Esophagus mucosa (tissue), 1 donor: ENCODE measurements at places on chromosomes 2 and 18. TPM values are rescaled to one million over a fixed set of nuclear protein-coding genes. Genes with fewer than 3 reads are reported as not detected.

DNA sequence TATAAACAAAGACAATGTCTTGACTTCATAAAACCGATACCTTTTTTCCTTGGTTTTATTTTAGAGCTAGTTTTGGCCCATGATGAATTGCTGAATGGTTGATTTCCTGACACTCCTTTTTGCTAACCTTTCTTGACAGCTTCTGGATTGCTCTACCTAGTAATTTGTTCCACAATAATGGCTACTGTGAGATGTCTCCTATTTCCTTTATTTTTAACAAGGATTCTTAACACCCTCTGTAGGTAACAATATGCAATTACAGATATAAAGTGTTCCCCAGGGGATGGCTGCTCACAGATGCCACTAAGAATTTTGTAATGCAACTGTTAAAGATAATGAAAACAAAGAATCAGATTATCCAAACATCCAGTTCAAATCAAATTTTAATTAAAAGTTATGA lies 100.8 kb upstream of the ATP5MC3 start:
- peak; percentile 52 for ATAC-seq

The SERPINB3 gene
- total RNA-seq = 879 TPM

The DOK6 gene
- 0.04 TPM for total RNA-seq

GRCh38 chr2:233285921-233286320 lies 21.7 kb upstream of the SAG start:
- no peak for ATAC-seq

The PLB1 gene
- total RNA-seq = 1.6 TPM

DNA sequence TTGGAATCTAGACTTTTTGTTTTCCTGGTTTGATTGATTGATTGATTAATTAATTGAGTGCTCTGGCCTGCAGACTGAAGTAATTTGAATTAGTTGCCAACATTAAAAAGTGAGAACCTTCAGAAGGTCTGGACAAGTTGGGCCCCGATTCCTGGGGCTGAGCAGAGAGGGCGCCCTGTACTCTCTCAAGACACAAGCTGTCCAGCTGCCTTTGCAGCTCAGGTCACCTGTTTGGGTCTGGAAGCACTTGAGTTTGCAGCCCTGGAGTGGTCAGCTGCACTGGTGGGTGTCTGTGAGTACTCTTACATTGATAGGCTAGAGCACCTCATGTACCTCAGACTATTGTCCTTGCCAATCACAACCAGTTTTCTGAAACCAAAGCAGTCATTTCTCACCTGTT lies 22.7 kb upstream of the CELF4 start:
- ATAC-seq = no peak

DNA sequence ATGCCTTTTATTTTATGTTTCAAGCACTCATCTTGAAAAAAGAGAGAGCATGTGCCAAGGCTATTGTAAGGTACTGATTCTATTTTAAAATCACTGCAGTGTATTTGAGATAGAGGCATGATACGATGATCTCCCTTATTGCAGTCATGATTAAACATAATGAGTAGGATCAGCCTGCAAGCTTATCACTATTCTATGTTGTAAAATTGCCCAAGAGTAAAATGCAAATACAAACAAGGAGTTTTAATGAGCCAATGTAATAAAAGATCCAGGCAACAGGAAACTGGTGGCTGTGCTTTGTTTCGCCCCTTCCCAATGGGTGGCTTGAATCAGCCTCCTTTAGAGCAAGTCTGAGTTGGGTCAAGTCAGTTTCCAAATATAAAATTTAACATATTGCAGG lies 116.4 kb upstream of the RBMS1 start:
- ATAC-seq = no peak

The CCDC74A gene
- 1.4 TPM for total RNA-seq

DNA sequence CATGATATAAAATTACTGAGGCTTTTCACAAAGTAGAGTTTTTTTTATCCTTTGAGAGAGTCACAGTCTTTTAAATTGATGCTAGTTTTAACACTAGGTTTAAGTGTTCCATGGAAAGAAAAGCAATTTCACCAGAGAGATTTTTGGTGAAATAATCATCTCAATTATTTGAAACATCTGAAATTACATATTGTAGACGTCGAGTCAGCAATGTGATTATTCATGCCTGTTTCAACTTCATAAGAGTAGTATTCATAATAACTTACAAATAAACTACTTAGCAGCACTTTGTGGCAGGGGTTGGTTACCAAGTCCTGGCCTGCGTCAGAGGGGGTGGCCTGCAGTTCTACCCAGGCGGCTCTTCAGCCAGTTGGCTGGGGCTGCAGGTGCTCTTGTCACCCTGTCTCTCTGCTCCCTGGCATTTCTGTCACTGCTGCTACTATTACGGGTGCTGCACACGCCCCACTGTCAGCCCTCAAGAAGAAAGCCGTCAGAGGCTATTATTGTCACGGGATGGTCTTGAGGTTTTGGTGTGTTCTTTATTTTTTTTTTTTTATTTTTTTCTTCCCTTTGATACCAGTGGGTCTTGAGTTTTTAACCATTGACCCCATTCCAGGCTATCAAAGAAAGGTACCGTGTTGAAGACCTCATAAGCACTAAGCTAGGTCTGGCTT lies 50.4 kb downstream of the MALT1 start:
- no peak for ATAC-seq

The IL1R1 gene
- total RNA-seq = 19.1 TPM

DNA sequence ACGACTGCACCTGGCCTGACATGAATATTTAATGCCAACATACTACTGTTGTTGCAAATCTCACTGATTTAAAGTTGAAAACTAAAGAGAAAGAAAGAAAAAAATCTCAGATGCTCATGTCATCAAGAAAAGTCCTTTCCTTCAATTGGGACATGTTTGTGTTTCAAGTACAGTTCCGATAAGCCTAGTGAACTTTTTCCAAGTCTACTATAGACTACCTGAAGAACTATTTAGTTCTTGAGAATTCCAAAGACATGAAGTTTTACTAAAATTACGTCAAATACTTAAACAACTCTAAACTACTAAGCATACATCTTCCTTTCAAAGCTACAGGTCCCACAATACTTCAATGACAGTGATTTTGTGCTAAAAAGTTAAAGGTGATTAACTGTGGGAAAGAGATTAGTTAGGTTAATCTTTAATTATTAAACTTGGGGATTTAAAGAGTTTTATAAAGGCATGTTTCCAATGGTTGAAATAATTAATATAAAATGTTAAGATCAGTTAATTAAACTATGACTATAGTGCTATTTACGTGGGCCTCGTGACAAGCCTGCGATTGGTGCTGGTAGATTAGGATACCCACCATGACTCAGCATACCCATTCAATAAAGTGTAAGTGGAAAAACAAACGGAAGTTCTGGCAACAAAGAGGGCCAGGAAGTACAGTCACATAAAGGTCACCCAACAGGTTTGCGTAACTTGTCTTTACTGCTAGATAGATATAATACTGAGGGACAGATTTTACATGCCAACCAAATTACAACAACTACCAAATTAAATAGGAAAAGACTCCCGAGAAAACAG lies 55.5 kb downstream of the SEPTIN10 start:
- ATAC-seq = peak; percentile 93

- ATAC-seq = no peak
Observed at GRCh38 chr18:75140296-75140695, 68.6 kb downstream of the PTGR3 start.
